ENCODE measurements at places on chromosomes 7 and 10.

GRCh38 chr7:146176860-146177259 lies 60.3 kb downstream of the CNTNAP2 start:
- DNase-seq = no peak

GRCh38 chr10:130483691-130484467 lies 347.7 kb downstream of the GLRX3 start:
- no peak for DNase-seq

- peak; percentile 85 for DNase-seq
Measured at GRCh38 chr7:37832194-37832593, 16.2 kb upstream of the NME8 start.

DNA sequence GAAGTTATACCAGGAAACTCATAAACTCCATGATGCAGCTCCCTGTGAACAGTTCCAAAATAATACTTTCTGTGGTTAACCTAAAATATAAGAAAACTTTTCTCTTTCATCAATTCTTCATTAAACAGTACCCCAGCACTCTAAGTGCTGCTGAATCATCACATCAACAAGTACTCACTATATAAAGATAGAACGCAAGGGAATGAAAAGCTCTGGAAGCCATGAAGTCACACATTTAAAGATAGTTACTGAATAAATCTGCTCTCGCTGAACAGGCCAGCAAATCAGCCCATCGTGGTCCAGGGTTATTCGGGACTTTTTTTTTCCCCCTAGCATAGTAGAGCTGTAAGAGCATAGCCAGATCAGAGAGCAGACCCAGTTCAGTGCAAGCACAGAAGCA lies 254.3 kb downstream of the IPMK start:
- DNase-seq = no peak

DNA sequence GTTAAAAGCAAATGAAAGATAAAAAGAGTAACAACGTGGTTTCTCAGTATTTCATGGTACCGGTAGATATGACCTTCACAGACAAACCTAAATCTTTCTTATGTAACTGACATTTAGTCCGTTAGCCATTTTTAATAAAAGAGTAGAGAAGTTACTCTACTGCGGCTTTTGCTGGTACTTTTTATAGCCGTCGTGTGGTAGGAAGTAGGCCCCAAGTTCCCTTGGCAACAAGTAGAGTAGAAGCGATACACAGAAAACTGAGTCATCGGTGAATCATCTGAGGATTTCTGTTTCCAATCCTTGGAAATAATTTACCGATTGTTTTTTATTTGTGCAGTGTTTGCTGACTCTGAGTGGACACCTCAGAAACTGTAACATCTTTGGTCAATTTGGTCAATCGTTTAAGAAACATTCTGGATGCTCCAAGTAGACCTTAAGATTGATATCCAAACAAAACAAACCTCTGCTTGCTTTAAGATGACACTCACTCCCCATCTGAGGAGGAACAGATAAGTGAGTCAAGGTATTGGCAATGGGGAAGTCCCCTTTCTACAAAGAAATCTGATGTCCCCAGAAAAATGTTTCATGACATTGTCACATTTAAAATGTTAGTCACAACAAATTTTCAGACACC lies 63.9 kb upstream of the AHR start:
- no peak for DNase-seq

DNA sequence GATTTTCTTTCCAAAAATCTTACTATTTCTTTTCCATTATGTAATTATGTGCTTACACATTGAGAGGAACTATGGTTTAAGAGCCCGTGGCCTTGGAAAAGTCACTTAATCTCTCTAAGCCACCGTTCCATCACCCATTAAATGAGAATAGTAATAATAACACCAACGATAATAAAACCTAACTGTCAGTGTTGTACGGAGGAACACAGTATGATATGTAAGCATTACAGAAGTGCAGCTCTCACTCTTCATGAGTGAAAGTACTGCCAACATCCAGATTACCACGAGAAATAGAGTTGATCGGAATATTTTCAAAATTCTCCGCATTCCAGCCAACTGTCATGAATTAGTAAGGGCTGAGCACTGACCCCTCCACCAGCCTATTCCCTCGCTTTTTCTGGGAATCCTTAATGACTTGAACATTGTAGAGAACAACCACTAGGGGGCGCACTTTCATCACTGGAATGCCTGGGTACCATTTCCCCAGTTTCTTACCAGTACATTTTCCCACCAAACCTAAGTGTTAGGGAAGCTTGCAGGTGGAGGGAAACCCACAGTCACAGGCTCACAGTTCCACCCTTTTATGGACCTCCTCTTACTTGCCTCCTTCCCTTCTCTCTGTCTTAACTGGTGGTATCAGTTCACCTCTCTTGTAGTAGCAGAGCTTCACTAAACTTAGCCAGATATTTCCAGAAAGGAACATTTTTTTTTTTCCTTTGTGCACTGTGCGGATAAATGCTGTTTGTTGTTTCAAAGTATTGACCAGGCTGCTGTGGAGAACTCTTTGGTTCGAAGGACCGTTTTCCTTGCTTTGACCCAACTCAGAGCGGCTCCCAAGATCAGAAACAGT lies 27.8 kb downstream of the NKX2-3 start:
- no peak for DNase-seq

All from NCI-H1105 (cell line).